Fibroblast of skin of right quadriceps (primary cell): ENCODE measurements at places on chromosomes 2 and 18.

DNA sequence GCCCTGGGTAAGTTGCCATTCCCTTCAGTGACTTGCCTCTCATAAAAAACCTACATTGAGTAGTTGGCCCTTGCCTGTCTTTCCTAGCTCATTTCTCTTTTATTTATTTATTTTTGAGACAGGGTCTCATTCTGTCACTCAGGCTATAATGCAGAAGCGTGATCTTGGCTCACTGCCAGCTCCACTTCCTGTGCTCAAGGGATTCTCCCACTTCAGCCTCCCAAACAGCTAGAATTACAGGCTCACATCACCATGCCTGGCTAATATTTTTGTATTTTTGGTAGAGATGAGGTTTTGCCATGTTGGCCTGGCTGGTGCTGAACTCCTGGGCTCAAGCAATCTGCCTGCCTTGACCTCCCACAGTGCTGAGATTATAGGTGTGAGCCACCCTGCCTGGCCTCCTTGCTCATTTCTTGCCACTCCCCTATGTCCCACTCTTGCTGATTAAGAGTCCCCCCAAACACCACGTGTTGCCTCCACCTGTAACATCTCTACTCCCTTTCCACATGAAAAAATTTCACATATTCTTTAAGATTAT is 12.6 kb downstream of the EVA1A start:
- DNase-seq = peak; percentile 25

GRCh38 chr2:230930928-230931555 is 6.0 kb upstream of the GPR55 start:
- DNase-seq = no peak

DNA sequence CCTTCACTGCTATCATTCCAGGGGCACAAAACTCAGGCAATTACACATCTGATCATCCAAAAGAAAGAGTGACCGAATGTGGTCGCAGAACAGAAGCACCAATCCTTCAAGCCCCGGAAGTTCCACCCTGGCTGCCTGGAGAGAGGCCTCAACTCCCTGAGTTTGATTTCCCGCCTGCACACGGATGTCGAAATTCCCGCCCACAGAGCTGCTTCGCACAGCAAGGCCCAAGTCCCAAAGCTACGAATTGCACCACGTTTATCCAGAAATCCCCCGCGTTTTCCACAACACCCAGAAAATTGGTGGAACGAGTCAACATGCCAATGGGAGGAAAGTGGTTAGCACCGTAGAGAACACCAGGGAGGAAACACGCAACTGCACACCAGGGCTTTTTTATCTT is 445.4 kb downstream of the EIPR1 start:
- no peak for DNase-seq

DNA sequence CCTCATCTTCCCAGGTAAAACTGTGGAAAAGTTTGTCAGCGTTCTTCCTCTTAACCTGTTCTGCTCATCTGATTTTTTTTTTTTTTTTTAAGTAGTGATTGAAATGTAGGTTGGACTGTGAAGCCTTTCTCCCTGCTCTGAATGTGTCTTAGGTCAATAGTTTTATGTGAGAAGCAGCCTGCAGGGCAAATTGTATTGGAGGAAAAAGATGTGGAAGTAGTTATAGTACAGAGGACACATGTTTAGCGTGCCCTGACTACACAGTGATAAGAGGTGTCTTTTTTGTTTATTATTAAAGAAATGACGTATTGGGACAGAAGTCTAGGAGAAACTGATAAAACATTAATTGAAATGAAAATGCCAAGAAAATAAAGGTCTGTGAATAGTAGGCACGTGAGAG is 1.5 kb downstream of the MTA3 start:
- DNase-seq = no peak

- no peak for DNase-seq
These were observed 28.8 kb downstream of the SH3BP4 start for GRCh38 chr2:234980451-234981187.

DNA sequence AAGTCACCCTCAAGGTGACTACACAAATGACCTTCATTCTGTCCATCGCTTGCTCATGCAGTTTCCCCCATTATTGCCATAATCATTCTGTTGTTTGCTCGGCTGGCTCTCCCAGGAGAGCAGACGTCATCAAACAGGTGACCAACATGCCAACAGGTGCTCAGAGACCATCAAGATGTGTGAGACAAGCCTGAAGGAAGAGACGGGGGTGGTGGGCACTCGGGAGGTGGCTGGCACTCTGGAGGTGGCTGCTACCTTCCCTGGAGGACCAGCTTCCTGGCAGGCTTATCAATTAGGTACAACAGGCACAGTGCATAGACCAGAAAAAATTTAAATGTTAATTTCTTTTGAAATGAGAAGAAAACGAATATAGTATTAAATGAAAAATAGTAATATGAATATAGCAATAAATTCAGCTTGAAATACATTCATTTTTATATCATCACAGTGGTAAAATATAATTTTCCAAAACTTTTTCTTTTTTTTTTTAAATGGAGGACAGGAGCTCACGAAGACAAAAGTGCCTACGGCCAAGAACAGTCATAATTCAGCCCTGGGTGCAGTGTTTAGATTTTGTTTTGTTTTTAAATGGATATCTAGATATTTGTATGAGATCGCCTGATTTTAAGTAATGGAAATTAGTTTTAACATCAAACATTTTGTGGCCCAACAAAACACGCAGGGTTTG is 16.9 kb upstream of the HAAO start:
- no peak for DNase-seq

DNA sequence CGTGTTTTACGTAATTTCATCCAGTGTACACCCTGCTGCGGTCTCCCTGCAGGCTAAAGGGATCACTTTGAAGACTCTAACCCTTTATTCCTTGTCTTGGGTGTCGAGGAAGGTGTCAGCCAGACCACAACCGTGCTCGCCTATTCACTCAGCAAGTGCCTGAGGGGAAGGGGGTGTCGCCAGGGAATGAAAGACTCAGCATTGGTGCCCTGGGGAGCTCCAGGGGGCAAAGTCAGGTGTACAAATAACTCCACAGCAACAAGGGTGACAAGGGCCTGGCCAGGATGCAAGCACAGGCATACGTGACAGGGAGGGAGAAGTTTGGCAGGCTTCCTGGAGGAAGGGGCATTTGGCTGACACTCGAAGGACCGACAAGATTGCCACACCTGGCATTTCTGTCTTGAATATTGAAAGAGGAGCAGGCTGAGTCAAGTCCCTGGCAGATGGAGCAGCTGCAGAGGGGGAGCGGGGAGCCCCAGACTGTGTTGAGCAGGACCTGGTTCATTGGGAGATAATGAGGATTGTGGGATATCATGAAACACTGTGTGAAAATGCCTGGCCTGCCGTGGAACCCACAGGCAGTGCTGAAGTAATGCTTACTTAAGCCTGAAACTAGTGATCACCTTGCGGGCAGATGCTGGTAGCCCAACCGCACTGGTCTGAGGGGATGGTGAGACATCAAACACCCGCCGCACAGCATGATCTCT is 93.9 kb downstream of the RHOB start:
- DNase-seq = no peak

DNA sequence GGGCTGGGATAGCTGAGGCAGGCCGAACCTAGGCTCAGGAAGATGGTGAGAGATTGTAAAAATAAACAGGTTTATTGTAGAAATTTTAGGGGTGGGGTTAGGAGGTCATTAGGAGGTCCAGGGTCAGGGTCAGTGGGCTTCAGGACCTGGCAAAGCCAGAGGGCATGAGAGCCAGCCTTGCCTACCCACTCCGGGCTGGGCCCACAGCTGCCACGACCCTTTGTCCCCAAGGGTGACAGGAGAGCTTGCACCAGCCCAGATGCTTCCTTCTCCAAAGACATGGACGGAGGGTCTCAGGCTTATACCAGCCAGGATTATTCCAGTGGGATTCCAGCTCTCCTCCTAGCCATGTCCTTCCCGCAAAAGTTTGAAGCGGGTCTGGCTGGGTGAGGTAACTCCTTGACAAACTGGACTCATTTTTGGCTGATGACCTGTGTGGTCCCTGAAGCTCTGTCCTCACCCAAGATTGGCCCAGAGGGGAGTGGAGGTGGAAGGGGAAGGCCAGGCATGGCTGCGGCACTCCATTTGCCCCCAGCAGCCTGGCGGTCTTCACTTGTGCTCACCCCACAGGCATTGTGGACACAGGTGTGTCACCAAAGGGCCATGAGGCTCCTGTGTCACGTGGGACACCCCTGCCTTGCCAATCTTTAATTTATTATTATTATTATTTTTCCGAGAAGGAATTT is 23.8 kb upstream of the ATOH8 start:
- no peak for DNase-seq

- DNase-seq = no peak
These were observed 314.4 kb upstream of the NT5C1B start for GRCh38 chr2:18903750-18904149.

DNA sequence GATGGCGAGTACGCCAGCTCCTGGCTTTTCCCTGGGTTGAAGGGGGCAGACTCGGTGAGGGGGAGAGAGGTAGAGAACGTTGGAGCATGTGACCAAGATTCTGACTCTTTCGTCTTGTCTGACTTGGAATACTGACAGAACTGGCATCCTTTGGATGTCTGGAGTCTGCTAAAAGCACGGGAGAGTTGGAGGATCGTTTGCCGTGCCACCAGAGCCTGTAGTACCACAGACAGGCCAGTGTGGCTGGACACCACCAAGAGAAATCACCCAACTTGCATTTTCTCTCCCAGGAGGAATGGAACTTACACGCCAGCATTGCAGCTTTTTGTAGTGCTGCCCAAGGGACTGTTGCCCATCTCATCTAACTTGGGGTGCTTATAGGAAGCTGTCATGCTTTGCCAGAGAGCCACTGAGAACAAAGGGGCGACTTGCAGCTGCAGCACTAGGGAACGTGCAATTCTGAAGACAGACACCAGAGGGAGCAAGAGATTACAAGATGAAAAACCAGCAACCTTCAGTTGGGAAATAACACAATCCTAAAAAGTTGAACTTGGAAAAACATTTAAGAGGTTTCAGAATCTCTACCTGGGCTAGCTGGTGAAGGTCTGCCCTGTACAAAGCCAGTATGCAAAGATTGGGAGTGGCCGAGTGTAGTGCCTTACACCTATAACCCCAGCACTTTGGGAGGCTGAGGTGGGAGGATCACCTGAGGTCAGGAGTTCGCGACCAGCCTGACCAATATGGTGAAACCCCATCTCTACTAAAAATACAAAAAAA is 24.1 kb downstream of the PSMG2 start:
- DNase-seq = peak; percentile 65

- DNase-seq = no peak
These were observed 719.5 kb downstream of the SLC4A3 start for GRCh38 chr2:220346919-220347318.

DNA sequence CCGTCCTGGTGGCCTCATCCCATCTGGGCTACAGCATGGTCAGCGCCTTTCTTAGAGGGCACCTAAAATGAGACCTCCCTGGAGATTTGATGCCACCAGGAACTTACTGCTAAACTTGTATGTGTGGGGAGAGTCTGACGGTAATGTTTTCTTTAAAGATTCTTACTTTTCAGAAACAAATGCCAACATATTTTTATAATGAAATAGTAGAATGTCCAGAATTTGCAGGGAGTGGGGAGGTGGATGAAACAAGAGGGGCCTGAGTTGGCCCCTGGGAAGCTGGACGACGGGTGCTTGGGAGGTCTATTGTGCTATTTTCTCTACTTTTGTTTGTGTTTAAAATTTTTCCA is 118.8 kb upstream of the CTDP1 start:
- DNase-seq = no peak

- no peak for DNase-seq
These were observed 54.6 kb downstream of the GALR1 start for GRCh38 chr18:77304268-77304667.

DNA sequence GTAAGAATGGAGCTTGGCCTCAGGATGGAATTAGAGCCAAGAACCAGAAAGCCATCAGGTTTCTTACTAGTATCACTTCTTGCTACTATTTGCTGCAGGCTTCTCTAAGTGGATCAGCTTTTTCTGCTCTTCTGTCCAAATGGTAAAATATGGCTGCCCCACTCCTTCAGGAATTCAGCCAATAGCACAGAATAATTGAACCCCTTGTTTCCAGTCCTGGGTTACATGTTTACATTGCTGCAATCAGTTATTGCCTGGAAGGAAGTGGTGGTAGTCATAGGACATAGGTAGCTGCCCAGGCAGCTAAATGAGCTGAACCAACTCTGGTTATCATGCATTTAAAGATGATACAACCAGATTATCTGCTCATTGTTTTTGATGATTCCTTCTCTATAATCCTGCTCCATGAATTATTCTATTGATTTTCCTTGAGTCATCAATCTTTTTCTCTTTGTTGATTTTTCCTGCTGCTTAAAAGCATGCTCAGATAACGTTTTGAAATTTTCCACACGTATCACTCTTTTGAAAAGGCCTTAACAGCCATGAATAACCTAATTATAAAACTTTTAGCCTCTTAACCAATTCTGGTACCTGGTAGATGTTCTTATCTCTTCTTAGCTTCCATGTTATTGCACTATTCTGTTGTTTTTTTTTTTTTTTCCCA is 12.6 kb downstream of the AGPS start:
- DNase-seq = no peak

GRCh38 chr18:79327199-79327721 is 68.5 kb upstream of the NFATC1 start:
- no peak for DNase-seq

DNA sequence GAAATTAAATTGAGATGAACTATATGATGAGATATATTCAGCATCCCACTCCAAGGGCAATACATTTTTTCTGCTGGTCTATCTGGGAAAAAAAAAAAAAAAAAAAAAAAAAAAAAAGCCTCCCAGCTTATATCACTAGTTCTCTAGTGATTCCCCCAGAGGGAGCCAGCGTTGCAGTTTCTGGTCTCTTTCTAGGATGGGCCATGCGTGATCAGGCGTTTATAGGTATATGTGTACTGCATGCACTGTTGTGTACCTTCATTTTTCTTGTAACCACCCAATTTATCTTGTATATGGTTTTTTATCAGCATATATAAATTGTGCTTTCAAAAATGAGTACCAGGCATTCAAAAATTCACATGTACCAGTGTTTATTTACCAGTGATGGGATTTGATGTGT is 35.1 kb downstream of the DCDC2C start:
- peak; percentile 41 for DNase-seq

- no peak for DNase-seq
These were observed 283.7 kb upstream of the MMADHC start for GRCh38 chr2:149871091-149871885.

DNA sequence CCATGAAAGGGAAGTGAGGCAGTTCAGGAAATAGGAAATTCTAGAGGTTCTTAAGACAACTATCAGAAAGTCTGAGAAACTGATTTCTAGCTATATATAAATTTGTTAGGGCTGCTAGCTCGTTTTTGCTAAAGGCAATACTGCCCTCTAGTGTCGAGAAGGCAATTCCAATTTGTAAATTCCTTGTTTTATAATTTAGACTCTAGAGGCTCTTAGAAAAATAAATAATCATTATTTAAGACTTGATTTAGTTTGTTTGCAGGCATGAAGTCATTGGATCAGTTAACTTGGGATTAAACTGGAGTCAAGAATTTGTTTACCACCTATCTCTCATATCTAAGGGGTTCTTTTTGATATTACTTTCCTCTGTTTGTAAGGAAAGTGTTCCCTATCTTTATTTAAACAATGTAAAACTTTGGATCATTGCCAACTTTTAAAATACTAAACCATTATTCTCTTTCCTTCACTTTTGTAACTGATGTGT is 66.2 kb downstream of the ACVR2A start:
- peak; percentile 63 for DNase-seq

- DNase-seq = peak; percentile 51
These were observed 20.7 kb downstream of the SMIM21 start for GRCh38 chr18:75406491-75407445.
